AG04449 (cell line): ENCODE measurements at places on chromosomes 6 and 20.
A peak's percentile ranks its signal among the peaks of the same experiment; 100 is the strongest.

DNA sequence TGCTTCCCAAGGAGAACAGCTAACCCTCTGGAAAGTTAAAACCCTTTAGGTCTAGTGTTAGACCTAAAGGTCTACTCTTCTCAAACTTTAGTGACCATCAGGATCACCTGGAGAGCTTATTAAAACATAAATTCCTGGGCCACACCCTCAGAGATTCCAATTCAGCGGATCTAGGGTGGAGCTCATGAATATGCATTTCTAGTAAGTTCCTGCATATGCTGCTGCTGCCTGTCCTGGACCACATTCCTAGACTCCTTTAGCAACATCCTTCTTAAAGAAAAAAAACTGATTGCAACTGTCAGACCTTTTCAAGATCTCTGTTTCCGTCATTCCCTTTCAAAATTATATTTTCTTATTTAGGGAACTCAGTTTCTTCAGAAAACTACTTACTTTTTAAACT, 31.2 kb downstream of the SNAP25 start:
- DNase-seq, result no peak

- DNase-seq, result no peak
Observed at GRCh38 chr6:6409397-6410030, 89.1 kb upstream of the F13A1 start.

DNA sequence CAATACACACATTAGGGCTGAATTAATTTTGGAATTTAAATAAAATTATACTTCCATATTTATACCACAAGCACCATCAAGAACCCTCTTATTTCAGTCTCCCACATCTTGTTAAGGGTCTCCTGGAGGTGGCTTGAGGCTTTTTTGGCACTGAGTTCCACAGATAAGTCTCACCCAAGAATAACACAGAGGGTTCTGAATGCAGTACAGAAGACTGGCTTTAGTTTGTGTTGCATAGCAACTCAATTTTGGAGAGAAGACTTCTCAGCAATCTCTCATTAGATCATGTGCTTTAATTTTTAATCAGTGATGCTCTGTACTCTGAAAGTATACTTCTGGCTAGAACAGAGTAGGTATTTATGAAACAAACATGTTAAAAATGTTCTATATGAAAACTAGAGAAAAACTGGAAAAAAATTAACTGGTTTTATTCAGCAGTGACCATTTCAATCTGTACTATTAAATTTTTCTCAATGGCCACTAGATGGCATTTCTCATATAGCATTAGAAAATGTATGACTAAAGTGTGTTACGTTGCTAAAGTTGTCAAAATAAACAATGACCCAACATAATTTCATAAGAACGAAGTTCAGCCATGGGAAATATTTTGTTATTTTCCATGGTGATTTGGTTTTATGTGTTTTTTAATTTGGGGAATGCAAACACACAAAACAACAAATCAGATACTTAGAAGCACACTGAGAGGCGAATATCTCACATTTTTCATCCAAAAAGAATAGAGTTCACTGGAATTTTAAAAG, 32.7 kb upstream of the MAP7 start:
- DNase-seq, result peak; percentile 63

DNA sequence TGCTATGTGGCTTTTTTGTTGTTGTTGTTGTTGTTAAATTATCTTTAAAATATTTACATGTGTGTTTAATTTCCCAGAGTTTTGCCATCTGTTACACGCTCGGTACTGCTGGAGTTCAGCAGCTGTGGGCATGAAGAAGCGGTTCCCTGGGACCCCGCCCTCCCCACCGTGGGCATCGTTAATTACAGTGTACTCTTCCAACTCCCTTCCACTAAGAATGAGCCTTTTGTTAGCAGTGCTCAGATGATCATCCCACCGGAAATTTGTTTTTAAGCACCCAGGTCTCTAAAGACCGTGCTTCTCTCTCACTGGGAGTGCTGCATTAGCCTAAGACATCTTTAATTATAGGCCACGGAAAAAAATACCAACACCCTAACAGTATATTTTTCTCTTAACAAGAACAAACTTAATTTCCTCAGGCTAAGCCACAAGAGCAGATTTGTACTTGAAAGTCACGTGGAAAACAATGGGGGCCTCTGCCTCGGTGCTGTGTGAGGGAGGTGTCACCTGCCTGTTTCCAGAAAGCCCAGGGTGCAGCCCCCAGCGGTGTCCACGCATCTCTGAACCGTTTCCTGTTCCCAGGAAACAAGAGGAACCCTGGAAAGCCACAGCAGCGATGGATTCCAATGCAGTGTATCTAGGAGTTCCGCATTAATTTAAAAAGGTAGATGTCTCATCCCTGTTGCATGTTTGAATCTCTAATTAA, 113.3 kb upstream of the FRMD1 start:
- no peak for DNase-seq

DNA sequence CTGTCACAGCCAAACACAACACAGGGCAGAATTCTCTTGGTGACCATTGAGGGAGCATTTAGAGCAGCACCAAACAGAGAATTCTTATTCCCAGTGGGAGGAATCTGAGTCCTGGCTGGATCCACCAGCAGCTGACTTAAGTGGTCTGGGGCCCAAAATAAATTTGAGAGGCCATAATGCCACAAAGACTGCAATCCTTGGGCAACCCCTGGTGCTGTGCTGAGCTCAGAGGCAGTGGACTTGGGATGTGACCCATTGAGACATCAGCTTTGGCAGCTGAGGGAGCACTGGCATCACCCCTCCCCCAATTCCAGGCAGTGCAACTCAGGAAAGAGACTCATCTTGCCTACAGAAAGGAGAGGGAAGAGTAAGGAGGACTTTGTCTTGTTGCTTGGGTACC, 48.6 kb upstream of the THBS2 start:
- no peak for DNase-seq

GRCh38 chr6:130943738-130944137, 116.5 kb downstream of the SMLR1 start:
- DNase-seq, result no peak

DNA sequence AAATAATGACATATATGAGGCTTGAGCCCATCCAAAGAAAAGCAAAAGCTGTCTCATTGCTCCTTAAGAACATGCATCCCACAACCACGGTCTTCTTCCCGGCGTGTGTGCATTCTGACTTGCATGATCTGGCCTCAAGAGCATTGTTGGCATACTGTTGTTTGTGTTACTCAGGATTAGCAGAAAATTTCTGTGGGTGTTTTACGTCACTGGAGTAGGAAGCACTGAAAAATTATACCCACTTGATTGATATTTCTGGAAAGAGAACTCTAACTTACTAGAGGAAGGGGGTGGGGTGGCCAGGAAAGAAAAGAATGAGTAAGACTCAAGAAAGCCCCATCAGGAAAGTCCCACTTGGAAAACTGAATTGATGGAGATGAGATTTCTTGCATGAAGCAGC, 326.2 kb upstream of the PRDM1 start:
- peak; percentile 49 for DNase-seq

- DNase-seq, result no peak
Observed at GRCh38 chr6:80336911-80337310, 230.4 kb downstream of the BCKDHB start.

- DNase-seq, result peak; percentile 54
Observed at GRCh38 chr20:24785141-24786110, 163.6 kb upstream of the CST7 start.

DNA sequence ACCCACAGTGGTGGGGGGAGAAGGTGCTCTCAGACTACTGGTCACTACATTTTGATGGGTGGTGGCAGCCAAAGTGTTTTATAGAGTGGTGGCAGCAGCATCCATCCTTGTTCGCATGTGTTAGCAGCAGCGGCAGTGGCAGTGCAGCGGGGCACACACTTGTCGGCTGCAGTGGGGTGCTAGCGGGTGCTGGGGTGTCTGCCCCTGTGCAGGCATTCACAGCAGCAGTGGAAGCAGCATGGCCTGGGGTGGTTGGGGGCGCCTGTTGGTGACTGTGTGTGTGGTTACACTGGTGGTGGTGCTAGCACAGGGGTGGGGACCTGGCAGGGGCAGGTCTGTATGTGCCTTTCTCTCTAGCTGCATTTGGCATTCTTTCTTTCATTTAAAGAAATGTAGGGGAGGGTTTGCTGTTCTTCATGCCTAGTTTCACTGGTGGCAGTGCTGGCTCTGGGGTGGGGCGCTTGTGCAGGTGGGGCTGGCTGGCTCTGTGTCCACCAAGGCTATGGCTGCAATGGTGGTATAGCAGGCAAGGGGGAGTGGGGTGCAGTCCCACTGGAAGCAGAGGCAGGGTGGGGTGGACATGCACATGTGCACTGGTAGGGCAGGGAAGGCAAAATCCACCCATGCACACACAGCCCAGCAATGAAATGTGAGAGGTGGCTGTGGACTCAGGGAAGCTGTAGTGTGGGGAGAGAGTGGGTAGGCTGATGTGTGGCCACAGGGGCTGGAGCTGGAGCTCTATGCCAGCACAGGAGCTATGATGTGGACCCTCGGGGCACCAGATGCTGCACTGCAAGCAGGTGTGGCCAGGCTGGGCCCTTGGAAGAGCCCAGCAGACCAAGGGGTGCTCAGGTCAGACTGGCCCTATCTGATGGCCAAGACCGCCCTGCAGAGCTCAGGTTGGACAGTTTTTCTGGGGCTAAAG, 173.3 kb downstream of the PRDM13 start:
- DNase-seq, result no peak

- DNase-seq, result no peak
Observed at GRCh38 chr6:6317386-6317785, 3.1 kb downstream of the F13A1 start.

- DNase-seq, result no peak
Observed at GRCh38 chr6:122818866-122819265, 29.8 kb downstream of the SMPDL3A start.

DNA sequence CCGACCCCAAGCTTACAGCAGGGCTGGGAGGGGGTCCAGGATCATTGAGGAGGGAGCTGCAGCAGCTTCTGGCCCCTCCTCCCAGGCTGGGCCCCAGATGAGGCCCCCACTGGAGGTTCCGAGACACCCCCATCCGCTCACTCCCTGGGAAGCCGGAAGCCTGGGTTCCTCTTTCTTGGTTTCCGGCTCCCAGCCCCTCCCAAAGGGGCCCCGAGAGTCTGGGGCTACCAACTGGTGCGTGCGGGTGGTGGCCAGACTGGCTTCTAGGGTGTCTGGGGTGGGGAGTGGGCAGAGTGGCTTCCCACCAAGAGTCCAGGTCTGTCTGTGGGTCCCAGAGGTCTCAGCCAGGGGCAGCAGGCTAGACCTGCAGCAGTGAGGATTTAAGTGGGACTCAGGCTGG, 2.2 kb downstream of the RGS19 start:
- no peak for DNase-seq

DNA sequence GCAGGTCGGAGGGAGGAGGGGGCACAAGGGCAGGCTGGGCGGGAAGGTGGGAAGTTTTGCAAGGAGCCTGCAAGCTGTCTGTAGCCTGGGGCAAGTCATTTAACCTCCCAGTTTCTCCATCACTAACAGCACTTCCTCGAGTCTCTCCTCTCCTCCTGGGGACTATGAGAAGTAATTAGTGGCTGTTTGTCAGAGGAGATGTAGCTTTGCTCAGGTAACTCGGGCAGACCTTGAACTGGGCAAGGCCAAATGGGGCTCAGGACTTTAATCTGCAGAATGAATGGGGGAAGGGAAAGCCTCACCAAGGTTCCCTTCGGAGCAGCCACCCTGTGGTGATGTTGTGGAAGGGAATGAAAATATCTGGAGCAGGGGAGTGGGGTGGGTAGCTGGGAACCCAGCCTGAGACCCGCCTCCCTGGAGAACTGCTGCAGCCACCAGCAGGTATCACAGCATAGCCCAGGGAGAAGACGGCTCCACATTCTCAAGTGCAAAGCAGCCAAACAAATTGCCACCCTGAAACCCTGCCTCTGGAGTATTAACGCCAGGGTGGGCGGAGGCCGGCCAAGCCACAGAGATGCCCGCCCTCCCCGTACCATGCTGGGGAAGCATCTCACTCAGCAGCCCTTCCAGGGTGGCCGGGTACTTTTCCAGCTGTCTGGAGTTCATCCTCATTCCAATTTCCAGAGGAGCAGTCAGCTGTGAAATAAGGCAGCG, 6.1 kb upstream of the LEMD2 start:
- no peak for DNase-seq

DNA sequence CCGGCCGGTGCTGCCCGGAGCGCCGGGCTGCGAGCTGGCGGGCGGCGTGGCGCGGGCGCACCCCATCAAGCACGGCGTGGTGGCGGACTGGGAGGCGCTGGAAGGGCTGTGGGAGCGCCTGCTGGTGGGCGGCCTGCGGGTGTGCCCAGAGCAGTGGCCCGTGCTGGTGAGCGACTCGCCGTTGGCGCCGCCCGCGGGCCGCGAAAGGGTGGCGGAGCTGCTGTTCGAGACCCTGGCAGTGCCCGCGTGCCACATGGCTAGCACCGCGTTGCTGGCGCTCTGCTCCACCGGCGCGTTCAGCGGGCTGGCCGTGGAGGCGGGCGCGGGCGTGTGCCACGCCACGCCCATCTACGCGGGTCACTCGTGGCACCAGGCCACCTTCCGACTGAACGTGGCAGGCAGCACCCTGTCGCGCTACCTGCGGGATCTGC, 517 bp downstream of the ACTL10 start:
- no peak for DNase-seq

DNA sequence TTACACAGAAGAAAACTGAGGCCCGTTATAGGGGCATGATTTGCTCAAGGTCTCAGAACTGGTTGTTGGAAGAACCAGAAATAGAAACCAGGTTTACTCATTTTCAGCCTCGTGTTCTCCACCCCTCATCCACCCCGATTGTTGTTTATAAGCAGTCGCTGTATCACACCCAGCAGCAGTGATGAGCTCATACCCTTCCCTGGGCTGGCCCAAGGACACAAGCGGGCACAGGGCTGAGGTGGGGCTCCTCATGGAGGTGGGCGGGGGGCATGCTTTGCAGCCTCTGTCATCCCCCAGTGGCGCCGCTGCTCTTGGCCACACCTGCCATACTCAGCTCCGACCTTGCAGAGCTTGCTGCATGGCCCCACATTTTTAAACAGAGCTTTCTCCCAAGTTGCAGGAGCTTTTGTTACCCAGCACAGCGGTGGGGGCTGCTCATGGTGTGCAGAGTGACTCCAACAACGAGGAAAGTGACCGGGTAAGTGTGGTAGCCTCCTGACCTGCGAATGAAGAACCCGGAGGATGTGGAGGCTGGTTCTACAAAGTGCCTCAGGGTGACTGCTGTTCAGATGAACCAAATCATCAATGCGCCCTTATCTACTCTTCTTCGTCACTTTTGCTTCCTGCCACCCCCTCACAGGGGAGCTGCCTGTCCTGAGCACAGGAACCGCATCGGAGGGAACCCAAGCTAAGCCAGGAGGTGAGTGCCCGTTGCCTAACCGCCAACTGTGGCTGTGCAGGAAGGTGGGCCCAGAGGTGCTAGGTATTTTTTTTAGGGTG, 43.6 kb upstream of the NKX2-2 start:
- no peak for DNase-seq

DNA sequence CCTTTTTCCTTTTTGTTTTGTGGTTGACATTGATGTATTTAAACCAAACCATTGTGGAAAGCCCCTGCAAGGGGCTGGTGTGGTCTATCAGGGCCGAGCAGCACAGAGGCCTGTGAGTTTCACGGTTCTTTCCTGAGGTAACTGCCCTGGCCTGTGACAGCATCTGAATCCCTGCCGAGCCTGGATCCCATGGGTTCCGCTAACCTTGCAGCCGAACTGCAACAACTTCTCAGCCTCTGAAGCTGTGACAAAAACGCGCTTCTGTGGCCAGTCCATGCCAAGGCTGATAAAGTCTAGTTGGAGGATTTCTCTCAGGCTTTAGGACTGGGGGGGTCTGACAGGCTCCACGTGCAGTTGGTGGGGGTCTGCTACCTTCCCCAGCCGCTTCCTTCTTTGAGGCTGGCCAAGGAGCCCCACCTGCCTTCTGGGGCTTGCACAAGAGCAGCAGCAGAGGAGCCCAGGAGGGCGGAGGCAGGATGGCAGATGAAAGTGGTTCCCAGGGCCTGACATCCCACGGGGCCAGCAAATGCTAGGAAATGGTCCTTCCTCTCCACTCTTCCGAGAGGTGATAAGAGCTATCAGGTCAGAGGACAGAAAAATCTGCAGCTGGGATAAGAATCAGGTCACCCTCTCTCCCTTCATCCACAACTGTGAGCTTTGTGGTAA, 150.9 kb downstream of the PREX1 start:
- no peak for DNase-seq
